ENCODE measurements at places on chromosomes 5 and 9. TPM values are rescaled to one million over a fixed set of nuclear protein-coding genes. Genes with fewer than 3 reads are reported as not detected.

Gene CKMT2
- total RNA-seq: not detected

Gene PCSK5
- 2.0 TPM for total RNA-seq

Gene ABLIM3
- total RNA-seq: 1.8 TPM

Gene ANKRD55
- total RNA-seq: 7.0 TPM

Gene ZBED3
- 0.59 TPM for total RNA-seq

Gene PHYHD1
- total RNA-seq: 0.52 TPM

Gene CNTNAP3B
- total RNA-seq: not detected

Gene GABRA1
- not detected for total RNA-seq

Gene ANKRD34B
- not detected for total RNA-seq

Gene C9orf50
- total RNA-seq: not detected

Gene OR1J2
- total RNA-seq: 0.42 TPM

Gene PRSS3
- not detected for total RNA-seq

Gene GRXCR2
- not detected for total RNA-seq

Gene SPATA31D4
- not detected for total RNA-seq

Gene PCDHB11
- not detected for total RNA-seq

Gene PTGDS
- total RNA-seq: 15.4 TPM

Gene TMEFF1
- 0.49 TPM for total RNA-seq

Gene FAM120AOS
- total RNA-seq: 45.7 TPM

Gene MCTP1
- total RNA-seq: 2.9 TPM

Gene LRRC70
- total RNA-seq: 4.6 TPM
